ENCODE measurements at places on chromosomes 3 and 15. TPM values are rescaled to one million over a fixed set of nuclear protein-coding genes. Genes with fewer than 3 reads are reported as not detected.

The SGO1 gene
- 5.0 TPM for total RNA-seq

The PAK6 gene
- total RNA-seq, result not detected

The IL17RE gene
- 3.9 TPM for total RNA-seq

The C3orf22 gene
- not detected for total RNA-seq

The A4GNT gene
- total RNA-seq, result not detected

The RHOV gene
- total RNA-seq, result 1.8 TPM

The OCA2 gene
- 1.7 TPM for total RNA-seq

The ZNF148 gene
- 31.6 TPM for total RNA-seq

The GP5 gene
- total RNA-seq, result 0.15 TPM

The ANKRD34C gene
- not detected for total RNA-seq

The NLGN1 gene
- 50.2 TPM for total RNA-seq

The DCLK3 gene
- not detected for total RNA-seq

The RARRES1 gene
- total RNA-seq, result 1.7 TPM

The RASL12 gene
- total RNA-seq, result 0.44 TPM

The CEMIP gene
- 0.25 TPM for total RNA-seq

- DNase-seq, result no peak
Measured at GRCh38 chr15:76062286-76062685, 2.5 kb downstream of the TMEM266 start.

- DNase-seq, result no peak
Measured at GRCh38 chr15:60134609-60135008, 130.5 kb downstream of the FOXB1 start.

- no peak for DNase-seq
Measured at GRCh38 chr3:11445883-11446282, 173.7 kb downstream of the ATG7 start.

DNA sequence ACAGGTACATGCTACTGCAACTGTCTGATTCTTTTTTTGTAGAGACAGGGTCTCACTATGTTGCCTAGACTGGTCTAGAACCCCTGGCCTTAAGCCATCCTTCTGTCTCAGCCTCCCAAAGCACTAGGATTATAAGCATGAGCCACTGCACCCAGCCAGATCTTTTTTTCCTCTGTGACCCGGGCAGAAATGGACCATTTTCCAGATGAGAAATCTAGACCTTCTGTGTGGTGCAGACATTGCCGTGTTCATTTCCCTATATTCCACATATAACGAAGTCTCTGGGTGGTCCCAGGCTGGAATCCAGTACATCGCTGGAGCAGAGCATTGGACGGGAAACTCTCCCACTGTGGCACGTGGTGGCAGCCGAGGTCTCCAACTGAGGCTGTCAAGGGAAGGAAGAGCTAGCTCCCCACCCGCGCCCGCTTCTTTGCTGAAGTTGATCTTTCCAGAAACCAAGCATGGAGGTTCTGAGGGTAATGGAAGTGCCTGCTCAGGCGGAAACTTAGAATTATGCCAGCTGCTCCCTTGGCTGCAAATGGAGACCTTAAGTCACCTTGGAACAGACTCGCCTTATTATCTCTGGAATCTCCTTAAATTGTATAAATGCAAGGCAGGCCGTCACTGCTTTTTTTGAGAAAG lies 23.1 kb upstream of the TXNRD3 start:
- no peak for DNase-seq

DNA sequence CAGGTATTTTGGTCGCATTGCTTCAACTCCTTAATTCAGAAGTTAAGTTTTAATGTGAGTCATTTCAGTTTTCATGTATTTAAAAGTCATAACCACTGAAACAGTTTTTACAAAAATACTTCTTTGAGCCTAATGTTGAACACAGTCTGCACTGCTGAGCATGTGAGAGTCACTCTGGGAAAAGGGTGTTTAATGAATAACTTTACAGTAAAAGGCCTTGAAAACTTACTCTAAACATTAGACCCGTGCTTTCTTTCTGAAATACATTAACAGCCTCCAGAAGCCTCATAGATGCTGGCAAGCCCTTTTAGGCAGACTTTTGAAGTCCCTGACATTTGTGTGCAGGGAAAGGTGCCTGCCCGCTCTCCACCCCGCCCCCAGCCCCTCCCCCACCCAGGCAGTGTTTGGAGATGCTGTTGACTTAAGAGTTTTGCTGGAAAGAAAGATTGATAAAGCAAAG lies 68.9 kb upstream of the NR2F2 start:
- no peak for DNase-seq

- DNase-seq, result no peak
Measured at GRCh38 chr15:26037369-26037768, 174.2 kb upstream of the ATP10A start.

DNA sequence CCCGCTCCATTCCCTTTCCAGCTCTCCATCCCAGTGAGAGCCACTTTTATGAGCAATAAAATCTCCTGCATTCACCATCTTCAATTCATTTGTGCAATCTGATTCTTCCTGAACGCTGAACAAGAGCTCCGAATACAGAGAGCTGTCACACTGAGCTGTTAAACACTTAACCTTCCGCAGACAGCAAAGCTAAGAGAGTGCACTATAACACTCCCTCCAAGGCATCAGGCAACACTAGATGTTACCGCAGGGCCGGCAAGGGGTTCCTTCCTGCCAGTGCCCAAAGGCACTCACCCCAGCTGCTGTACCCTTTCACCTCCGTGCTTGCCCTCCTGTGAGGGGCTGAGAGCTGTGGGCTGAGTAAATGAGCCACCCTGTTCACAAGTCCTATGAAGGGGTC lies 85.6 kb downstream of the BCHE start:
- DNase-seq, result no peak

DNA sequence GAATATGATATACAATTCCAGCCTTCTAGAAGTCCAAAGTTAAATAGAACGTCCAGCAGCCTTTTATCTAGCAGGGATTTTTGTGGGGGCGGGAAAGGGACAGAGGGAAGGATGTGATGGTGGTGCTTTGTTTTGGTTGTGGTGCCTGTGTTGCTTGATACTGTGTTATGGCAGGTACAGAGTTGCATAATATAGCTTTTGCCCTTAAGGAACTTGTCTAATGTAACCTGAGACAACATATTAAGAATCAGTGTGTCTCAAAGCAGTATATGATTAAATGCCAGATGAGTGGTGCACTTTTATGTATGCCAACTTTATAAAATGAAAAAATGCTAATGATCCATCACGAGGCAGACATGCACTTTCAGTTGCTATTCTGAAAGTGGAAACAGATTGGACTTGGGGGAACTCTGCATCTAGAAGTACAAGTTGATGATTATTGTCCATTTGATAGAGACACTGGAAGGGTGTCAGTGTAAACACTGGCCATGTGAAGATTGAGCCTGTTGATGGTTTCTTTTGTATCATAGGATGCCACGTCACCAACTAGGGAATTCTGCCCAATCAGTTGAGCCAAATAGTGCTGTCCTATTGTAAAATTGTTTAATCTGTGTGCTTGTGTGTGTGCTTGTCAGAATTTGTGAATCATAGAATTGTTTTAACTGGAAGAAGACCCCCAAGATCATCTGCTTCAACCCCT lies 23.0 kb downstream of the NEO1 start:
- no peak for DNase-seq

- DNase-seq, result no peak
Measured at GRCh38 chr15:80679804-80680175, 15.3 kb upstream of the ABHD17C start.

DNA sequence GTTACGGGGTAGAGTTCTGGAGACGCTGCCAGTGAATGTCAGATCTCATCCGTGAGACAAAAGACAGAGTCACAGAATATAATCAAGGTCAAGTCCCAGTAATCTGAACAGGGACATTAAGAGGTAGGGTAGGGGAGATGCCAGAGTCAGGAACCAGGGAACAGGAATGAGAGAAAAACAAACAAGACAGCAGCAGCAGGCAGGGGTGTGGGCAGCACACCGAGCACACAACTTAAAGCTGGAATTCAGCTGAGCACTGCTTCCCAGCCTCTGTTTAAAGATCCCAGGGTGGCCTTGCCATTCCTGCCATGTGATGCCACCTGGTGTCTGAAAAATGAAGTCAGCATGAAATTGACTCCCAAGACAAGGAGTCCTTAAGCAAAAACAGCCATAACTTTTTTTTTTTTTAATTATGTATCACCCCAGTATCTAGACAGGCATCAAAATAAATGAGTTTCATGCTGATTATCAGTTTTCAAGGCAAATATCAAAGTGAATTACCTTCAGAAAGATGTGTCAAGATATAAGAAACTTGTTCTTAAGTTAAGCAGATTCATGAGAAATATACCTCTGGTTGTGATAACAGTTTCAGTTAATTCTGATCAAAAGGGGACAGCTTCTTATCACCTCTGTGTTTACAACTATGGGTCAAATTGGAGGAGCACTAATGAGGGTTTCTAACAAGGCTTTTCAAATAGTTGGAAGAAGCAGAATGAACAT lies 203.7 kb downstream of the SLC9A9 start:
- peak; percentile 45 for DNase-seq

- DNase-seq, result no peak
Measured at GRCh38 chr3:150699068-150699639, 4.6 kb downstream of the ERICH6 start.

DNA sequence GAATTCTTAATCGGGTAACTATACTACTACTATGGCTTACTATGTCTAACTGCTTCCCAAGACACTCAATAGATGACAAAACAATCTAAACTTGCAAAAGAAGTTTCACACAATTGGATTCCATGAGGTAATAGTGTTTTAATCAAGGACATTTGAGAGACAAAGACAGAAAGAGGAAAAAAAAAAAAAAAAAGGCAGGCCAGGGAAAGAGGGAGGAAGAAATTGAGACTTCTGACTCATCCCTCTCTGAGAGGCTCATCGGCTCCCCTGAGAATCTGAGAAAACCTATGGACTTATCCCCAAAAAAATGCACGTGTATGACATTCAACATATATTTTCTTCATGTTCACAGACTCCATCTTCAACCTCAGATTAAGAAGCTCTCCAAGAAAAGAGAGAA lies 61.0 kb downstream of the SCAPER start:
- no peak for DNase-seq

DNA sequence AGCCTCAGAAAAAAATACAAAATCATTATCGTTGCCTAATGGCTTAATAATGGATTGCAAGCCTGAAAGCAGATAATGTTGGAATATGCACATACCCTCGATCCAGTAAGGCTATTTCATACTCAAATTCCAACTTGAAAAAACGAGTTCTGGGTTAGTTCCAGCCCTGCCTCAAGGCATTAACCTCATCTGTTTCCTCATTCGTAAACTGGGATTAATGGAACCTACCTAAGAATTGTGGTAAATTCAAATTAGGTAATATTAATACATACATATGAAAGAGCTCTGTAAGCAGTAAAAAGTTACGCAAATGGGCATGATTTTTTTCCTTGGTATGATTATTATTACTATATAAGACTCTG lies 107.5 kb downstream of the SRGAP3 start:
- no peak for DNase-seq

DNA sequence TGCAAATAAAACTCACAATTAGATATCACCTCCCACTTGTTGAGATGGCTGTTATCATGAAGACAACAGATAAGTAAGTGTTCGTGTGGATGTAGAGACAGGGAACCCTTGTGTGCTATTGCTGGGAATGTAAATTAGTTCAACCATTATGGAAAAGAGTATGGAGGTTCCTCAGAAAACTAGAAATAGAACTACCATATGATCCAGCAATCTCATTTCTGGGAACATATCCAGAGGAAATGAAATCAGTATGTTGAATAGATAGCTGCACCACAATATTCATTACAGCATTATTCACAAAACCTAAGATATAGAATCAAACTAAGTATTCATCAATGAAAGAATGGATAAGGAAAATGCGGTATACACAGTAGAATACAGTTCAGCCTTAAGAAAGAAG lies 418.7 kb upstream of the CNTN6 start:
- DNase-seq, result no peak

GRCh38 chr15:77773903-77774302 lies 141.2 kb upstream of the LINGO1 start:
- DNase-seq, result no peak

DNA sequence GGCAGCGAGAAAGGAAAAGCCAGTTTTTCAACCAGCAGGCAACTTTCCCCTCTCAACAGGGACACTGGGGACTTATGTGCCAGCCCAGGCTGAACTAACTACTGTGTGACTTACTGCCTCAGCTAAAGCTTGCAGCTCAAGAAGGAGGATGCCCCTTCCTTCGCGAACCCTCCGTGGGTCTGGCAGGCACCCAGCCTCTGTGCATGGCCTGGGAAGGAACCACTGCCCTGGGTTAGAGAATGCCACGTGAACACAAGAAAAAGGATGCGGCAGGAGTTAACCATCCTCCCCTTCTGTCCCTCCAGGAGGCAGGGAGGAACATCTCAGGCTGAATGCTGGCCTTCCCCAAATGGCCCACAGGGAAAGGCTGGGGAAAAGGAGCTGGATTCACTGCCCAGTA lies 29.0 kb downstream of the CHDH start:
- DNase-seq, result peak; percentile 5

DNA sequence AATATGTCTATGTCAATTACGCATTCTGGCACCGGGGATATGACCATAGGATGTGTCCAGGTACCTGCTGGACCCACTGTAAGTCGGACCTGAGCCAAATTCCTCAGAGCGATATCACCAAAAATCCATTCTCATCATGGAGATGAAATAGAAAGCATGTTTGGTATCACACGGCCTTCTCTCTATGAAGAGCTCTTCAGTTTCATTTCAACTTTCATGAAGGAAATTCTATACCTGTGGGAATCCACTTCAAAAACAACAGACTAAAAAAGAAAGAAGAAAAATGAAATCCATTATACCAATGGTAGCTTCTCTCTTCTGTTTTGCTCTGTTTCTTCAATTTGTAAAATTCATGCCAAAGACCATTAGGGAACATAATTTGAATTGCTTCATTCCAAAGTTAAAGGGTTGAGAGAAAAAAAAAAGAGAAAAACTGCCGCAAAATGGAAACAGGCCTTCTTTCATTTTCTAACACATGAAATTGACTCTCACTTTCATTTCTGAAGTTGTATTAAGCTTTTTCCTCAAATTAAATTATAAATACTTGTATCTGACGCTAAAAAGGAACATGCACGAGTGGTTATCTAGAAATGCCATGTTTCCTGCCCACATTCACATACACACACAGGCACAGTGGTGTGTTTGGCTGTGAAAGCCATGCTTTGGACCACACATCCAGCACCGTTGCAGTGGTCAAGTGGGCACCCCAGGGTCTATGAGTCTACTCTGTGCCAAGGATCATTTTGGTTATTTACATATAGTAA lies 46.9 kb upstream of the DIPK2A start:
- no peak for DNase-seq

DNA sequence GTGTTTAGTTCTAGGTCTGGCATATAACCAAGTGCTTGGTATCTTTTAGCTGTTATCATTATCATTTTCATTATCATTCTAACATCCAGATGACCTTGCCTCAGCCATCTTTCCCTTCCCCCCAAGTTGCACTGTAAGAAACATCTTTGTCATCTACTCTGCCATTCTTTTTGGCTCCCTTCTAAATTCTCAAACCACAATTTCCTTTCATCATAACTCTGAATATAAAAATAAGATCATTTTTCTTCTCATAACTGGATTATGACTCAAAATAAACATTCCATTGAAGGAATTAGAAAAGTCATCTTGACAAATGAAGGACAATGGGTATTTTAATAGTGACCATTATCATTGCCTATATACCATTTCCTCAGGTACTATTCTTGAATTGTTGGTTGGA lies 786.2 kb downstream of the AGBL1 start:
- DNase-seq, result no peak

- no peak for DNase-seq
Measured at GRCh38 chr3:178100908-178101307, 435.3 kb upstream of the KCNMB2 start.

- DNase-seq, result no peak
Measured at GRCh38 chr3:16801698-16802097, 83.1 kb upstream of the PLCL2 start.
